ENCODE measurements at places on chromosomes 5 and 9. TPM values are rescaled to one million over a fixed set of nuclear protein-coding genes. Genes with fewer than 3 reads are reported as not detected.

The DBH gene
- not detected for total RNA-seq

The EFNA5 gene
- total RNA-seq = 5.8 TPM

The PLAC8L1 gene
- not detected for total RNA-seq

The GAS1 gene
- total RNA-seq = 238 TPM

The SMU1 gene
- 15.7 TPM for total RNA-seq

The ZCCHC9 gene
- total RNA-seq = 19.7 TPM

The PAXX gene
- total RNA-seq = 36.9 TPM

The GABRA6 gene
- not detected for total RNA-seq

All from pericardium fibroblast (primary cell).